ENCODE measurements at places on chromosomes 11 and 22. TPM values are rescaled to one million over a fixed set of nuclear protein-coding genes. Genes with fewer than 3 reads are reported as not detected.

DNA sequence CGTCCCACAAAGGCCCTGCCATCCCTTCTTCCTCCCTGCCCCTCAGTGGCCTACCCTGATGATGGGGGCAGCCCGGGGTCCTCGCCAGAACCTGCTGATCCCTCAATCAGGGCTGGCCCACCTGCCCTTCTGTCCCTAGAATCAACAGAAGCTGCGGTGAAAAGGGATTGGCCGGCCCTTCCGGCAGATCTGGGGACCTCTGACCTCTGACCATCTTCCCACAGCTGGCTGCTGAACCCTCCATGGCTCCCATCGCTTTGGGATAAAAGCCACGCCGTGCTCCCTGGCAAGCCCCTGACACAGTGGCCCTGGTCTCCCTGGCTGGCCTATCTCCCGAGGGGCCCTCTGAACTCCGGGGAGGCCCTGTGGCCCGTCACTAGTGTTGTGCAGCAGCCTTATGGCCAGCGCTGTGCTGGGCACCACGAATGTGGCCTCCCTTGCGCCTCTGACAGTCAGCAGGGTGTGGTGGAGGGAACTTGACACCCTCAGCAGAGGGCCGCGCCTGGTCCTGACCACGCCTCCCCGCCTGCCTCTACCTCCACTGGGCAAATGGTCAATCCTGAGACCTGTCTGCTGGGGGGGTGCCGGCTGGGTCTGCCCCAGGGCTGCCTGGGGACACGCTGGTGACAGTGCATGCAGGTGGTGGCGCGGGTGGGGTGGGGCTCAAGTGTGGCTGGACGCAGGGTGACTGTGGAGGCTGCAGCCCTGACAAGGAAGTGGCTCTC, 58.0 kb upstream of the TTLL12 start:
- H3K27me3 ChIP-seq = peaks cover 19% of the 10 kb centered on the region
- DNase-seq = no peak
- no peaks in the 10 kb centered on the region for H3K36me3 ChIP-seq
- no peak overlapping the region for H3K4me3 ChIP-seq
- peaks cover 37% of the 10 kb centered on the region for H3K4me1 ChIP-seq
- H3K27ac ChIP-seq = no peak overlapping the region

DNA sequence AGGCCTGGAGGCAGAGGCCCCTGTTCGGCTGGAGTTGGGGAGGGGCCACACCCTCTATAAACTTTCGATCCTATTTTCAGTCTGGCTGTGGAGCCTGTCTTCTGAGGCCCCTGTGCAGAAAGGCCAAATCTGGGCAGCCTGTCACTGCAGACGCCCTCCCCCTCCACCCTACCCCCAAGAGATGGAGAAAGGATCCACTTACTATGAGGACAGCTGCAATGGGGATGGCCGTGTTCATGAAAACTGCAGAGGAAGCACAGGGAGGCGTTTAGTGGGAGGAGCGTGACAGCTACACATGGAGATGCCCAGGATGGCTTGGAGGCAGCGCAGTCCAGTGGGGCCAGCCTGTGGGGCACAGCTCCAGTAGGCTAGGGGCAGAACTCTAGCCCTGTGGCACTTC, 43.5 kb upstream of the KCNJ11 start:
- no peaks in the 10 kb centered on the region for H3K4me1 ChIP-seq
- H3K36me3 ChIP-seq = no peaks in the 10 kb centered on the region
- H3K27ac ChIP-seq = no peak overlapping the region
- H3K27me3 ChIP-seq = peaks cover 68% of the 10 kb centered on the region
- H3K4me3 ChIP-seq = no peak overlapping the region
- no peak for DNase-seq

DNA sequence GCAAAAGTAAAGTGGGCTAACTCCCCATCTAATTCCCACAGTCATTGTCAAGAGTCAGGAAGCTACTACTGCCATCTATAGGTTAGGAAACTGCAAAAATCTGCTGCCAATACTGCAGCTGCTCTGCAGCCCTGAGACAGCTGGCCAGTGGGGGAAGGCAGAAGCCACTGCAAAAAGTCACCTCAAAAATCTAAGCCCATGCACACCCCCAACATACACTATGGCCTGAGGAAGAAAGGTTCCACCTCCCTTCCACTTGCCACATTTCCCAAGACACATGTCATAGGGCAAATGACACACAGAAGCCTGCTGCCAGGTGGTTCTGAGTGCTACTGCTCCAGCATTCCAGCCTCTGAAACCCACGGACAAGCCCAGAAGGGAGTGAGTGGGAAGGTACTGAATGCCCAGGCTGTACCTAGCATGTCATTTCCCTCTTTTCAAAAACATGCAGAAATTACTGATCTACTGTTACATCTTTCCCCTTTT, 36.9 kb downstream of the DGCR2 start:
- H3K4me3 ChIP-seq = no peak overlapping the region
- H3K36me3 ChIP-seq = peaks cover 45% of the 10 kb centered on the region
- peaks cover 7% of the 10 kb centered on the region for H3K4me1 ChIP-seq
- H3K27me3 ChIP-seq = no peaks in the 10 kb centered on the region
- peak; percentile 71 for DNase-seq
- no peak overlapping the region for H3K27ac ChIP-seq

DNA sequence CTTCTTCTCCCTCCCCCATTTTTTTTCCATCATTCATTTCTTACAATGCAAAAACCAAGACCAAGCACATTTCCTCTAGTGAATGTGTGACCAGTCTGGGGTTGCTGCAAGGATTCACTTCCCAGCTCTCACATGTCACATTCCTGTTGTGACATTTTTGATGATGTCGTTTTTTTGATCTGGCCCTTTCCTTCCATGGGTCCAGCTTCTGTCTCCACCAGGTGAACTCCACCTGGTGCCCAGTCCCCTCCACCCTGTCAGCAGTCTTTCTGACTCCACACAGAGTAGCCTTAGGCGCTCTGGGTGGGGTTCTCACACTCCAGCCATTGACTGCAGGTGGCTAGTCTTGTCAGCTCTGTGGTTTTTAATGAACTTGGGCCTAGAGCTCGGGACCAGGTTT, 15.6 kb downstream of the PANX1 start:
- no peak overlapping the region for H3K27ac ChIP-seq
- no peak for DNase-seq
- no peak overlapping the region for H3K4me3 ChIP-seq

GRCh38 chr11:47130543-47130942, 46.1 kb downstream of the ARFGAP2 start:
- H3K4me3 ChIP-seq = no peak overlapping the region
- no peaks in the 10 kb centered on the region for H3K27me3 ChIP-seq
- no peak for DNase-seq

GRCh38 chr11:9139628-9140357, 48.4 kb upstream of the SCUBE2 start:
- no peaks in the 10 kb centered on the region for H3K27me3 ChIP-seq
- DNase-seq = no peak
- H3K4me1 ChIP-seq = no peaks in the 10 kb centered on the region
- H3K4me3 ChIP-seq = no peak overlapping the region
- H3K27ac ChIP-seq = no peak overlapping the region
- H3K36me3 ChIP-seq = peaks cover 69% of the 10 kb centered on the region

DNA sequence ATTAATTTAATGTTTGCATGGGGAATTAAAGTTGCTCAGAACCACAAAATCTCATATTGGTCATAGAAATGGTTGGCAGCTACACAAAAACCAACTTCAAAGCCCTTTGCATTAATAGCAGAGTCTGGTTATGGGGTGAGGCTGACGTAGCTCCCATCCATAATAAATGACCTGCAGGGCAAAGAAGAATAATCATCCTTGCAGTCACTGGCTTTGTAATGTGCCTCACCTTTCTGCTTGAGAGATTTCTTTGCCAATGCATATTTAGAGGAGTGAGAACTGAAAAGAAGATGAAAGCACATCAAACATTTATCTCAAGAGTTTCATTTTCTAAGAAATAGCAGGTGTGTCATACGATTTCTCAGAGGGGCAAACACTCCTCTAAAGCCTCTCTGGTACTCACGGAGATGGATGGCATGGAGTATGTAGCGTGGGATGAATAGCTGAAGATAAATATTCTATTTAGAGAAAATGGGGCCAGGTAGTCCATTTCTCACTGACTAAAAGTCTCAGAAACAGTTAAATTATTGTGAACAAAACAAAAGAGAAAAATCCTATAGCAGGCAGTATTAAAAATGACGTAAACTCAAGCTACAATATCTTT, 1491.9 kb downstream of the FAM181B start:
- H3K27ac ChIP-seq = no peak overlapping the region
- no peak for DNase-seq
- H3K4me3 ChIP-seq = no peak overlapping the region

DNA sequence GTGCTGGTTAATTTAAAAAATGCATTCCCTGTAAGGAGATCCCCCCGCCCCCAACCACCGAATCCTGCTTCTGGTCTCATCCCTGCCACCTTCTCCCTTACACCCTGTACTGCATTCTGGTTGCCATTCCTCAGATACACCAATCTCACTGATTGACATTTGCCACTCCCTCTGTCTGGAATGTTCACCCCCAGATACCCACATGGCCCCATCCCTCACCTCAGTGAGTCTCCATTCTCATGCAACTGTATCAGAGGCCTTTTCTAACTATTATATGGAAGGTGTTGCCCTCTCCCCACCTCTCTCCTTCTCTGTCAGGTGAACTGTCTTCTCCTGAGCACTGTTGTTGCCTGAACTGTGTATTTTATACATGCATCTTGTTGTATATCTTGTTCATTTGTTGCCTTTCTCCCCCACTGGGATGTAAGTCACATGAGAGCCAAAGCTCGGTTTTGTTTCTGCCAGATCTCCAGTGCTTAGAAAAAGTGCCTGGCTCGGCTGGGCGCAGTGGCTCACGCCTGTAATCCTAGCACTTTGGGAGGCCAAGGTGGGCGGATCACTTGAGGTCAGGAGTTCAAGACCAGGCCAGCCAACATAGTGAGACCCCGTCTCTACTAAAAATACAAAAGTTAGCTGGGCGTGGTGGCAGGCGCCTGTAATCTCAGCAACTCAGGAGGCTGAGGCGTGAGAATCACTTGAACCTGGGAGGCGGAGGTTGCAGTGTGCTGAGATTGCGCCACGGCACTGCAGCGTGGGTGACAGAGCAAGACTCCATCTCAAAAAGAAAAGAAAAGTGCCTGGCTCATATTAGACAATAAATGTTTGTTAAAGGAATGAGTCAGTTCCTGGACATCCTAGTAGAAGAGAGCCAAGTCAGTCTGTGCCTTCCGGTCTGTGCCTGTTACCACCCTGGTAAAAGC, 61.0 kb downstream of the TNRC6B start:
- H3K27ac ChIP-seq = no peak overlapping the region
- no peaks in the 10 kb centered on the region for H3K36me3 ChIP-seq
- H3K4me3 ChIP-seq = no peak overlapping the region
- no peaks in the 10 kb centered on the region for H3K27me3 ChIP-seq
- no peak for DNase-seq
- no peaks in the 10 kb centered on the region for H3K4me1 ChIP-seq

DNA sequence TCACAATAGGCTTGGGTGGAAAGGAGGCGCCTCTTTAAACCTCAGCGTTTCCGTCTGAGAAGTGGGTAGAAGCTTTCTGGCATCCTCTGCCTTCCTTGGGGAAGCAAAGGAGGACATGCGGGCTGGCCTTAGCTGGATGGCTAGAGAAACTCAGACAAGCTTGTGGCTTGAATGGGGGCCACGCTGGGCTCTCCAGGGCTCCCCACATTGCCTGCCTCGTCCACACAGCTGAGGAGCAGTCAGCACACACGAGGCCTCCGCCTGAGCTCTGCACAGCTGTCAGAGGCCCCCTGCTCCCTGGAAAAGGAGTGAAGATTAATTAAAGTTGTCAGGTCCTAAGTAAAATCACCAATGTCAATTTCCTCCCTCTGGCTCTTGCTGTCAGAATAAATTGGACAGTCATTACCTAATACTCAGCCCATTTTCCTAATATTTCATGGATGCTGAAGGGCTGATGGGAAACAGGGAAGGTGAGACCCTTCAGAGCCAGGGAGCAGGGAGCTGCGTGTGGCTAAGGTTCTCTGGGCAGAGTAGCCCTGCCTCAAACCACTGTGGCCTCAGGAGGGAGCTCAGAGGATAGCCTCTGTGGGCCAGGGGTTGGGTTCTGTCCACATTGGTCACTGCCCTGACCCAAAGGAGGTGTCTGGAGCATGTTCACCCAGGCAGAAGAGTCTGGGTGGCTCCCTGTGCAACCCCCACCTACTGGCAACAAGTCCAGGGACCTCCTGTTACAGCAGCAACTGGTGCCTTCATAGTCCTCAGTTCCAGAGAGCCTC, 118.3 kb upstream of the CD82 start:
- H3K27ac ChIP-seq = no peak overlapping the region
- peaks cover 3% of the 10 kb centered on the region for H3K4me1 ChIP-seq
- peaks cover 30% of the 10 kb centered on the region for H3K27me3 ChIP-seq
- DNase-seq = no peak
- no peaks in the 10 kb centered on the region for H3K36me3 ChIP-seq
- H3K4me3 ChIP-seq = no peak overlapping the region

Gene KCNQ1OT1
- 1.7 TPM for total RNA-seq

Gene OR52N4
- total RNA-seq = not detected

Gene OTOG
- not detected for total RNA-seq

Measured in K562 (cell line).